T-helper 1 cell treated with Interleukin-12 subunit alpha and Interleukin-12 subunit beta and Interleukin-4 antibody, amounts not matched to agents 30 ng/mL and 1 ng/mL, for 36 hours (primary cell): ENCODE measurements at places on chromosomes 6 and 20. TPM values are rescaled to one million over a fixed set of nuclear protein-coding genes. Genes with fewer than 3 reads are reported as not detected.

Gene ZBTB2
- 28.0 and 28.2 TPM in 2 replicates for total RNA-seq

Gene EDN3
- total RNA-seq, result not detected in 2 replicates

Gene MYLIP
- total RNA-seq, result 20.2 and 21.1 TPM in 2 replicates

Gene OR12D3
- not detected in 2 replicates for total RNA-seq

Gene PRKN
- not detected in 2 replicates for total RNA-seq

Gene METTL24
- not detected in 2 replicates for total RNA-seq

Gene TEAD3
- 0.17 and 0.29 TPM in 2 replicates for total RNA-seq

Gene HCRTR2
- total RNA-seq, result not detected in 2 replicates

Gene TUBB1
- not detected in 2 replicates for total RNA-seq

Gene WTAP
- total RNA-seq, result 119 and 126 TPM in 2 replicates

Gene ZBTB46
- total RNA-seq, result 0.54 and 0.61 TPM in 2 replicates

Gene ISM1
- 0.49 and 0.66 TPM in 2 replicates for total RNA-seq

Gene FAM184A
- total RNA-seq, result 4.8 and 5.5 TPM in 2 replicates

Gene WFDC11
- not detected in 2 replicates for total RNA-seq

Gene GID8
- total RNA-seq, result 34.2 and 37.0 TPM in 2 replicates

Gene RBBP8NL
- not detected in 2 replicates for total RNA-seq

Gene RRP36
- 78.1 and 81.4 TPM in 2 replicates for total RNA-seq

Gene PRDM13
- not detected in 2 replicates for total RNA-seq

Gene PROCR
- total RNA-seq, result 0.34 and 0.61 TPM in 2 replicates

Gene FUT9
- not detected in 2 replicates for total RNA-seq

Gene SLC29A1
- 33.5 and 39.7 TPM in 2 replicates for total RNA-seq

Gene TSBP1
- total RNA-seq, result not detected in 2 replicates

Gene SLC16A10
- 1.0 TPM in 2 replicates for total RNA-seq

Gene ELOVL4
- total RNA-seq, result 2.1 and 2.3 TPM in 2 replicates

Gene SMIM13
- total RNA-seq, result 11.5 and 11.8 TPM in 2 replicates

Gene PEDS1
- total RNA-seq, result 33.7 and 33.9 TPM in 2 replicates

Gene SSTR4
- total RNA-seq, result not detected in 2 replicates

Gene EYS
- total RNA-seq, result not detected in 2 replicates

Gene SLPI
- total RNA-seq, result 0.64 and 0.88 TPM in 2 replicates

Gene PAQR8
- total RNA-seq, result 9.2 and 9.9 TPM in 2 replicates

Gene BCAS1
- total RNA-seq, result 0.12 TPM in 1 of 2 replicates, not detected in the other

Gene FHL5
- not detected in 2 replicates for total RNA-seq

Gene GTSF1L
- total RNA-seq, result 0.71 TPM in 1 of 2 replicates, not detected in the other

Gene C20orf144
- total RNA-seq, result 0.29 and 0.61 TPM in 2 replicates

Gene PSORS1C2
- total RNA-seq, result not detected in 2 replicates

Gene PTCHD4
- not detected in 2 replicates for total RNA-seq

Gene CRYBG1
- 15.4 and 16.9 TPM in 2 replicates for total RNA-seq

Gene EPPIN
- total RNA-seq, result not detected in 2 replicates

Gene THBS2
- not detected in 2 replicates for total RNA-seq

Gene EMILIN3
- 0.07 and 0.10 TPM in 2 replicates for total RNA-seq

Gene MRPS18B
- total RNA-seq, result 37.9 and 39.0 TPM in 2 replicates

Gene EYA4
- not detected in 2 replicates for total RNA-seq

Gene DUSP15
- total RNA-seq, result not detected in 2 replicates

Gene TCF21
- not detected in 2 replicates for total RNA-seq

Gene PCK1
- not detected in 2 replicates for total RNA-seq

Gene NRN1
- total RNA-seq, result 3.1 and 5.8 TPM in 2 replicates

Gene CENPB
- total RNA-seq, result 73.1 and 78.4 TPM in 2 replicates

Gene CLIC5
- total RNA-seq, result 4.3 and 4.4 TPM in 2 replicates

Gene CCDC170
- 0.02 TPM in 1 of 2 replicates, not detected in the other for total RNA-seq

Gene ADGB
- total RNA-seq, result not detected in 2 replicates

Gene OXT
- 0.61 TPM in 1 of 2 replicates, not detected in the other for total RNA-seq

Gene BTN1A1
- not detected in 2 replicates for total RNA-seq
